ENCODE measurements at places on chromosomes 11 and 22.
A peak's percentile ranks its signal among the peaks of the same experiment; 100 is the strongest.

DNA sequence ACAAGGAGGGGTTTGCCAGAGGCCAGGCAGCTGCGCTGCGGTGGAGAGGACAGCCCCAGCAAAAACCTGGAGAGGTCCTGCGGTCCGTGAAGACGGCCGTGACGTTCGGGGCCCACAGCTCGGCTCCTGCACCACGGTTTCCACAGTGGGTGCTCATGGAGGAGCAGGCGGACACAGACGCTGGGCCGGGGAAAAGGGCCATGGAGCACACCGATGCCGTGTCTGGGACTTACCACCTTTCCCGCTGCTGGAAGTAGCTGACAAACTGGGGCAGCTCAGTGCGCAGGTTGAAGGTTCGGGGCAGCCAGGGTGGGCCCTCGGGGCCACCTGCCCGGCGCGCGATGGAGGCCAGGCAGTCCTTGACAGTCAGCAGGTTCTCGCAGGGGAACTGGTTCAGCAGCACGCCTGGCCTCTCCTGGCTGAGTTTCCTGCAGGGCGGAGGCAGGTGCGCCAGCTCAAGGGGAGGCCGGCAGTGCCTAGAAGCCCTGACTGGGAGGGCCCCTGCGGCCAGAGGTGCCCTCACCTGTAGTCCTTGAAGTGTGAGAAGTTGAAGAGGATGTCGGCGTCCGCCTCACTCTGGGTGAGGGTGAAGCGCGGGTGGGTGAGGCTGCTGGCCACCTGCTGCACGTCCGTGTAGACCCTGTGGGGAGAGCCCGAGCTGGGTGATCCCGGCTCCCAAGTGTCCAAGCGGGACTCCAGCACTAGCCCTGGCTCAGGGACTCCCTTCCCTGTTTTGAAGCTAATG, 12.8 kb downstream of the TTLL12 start:
- no peak for DNase-seq

DNA sequence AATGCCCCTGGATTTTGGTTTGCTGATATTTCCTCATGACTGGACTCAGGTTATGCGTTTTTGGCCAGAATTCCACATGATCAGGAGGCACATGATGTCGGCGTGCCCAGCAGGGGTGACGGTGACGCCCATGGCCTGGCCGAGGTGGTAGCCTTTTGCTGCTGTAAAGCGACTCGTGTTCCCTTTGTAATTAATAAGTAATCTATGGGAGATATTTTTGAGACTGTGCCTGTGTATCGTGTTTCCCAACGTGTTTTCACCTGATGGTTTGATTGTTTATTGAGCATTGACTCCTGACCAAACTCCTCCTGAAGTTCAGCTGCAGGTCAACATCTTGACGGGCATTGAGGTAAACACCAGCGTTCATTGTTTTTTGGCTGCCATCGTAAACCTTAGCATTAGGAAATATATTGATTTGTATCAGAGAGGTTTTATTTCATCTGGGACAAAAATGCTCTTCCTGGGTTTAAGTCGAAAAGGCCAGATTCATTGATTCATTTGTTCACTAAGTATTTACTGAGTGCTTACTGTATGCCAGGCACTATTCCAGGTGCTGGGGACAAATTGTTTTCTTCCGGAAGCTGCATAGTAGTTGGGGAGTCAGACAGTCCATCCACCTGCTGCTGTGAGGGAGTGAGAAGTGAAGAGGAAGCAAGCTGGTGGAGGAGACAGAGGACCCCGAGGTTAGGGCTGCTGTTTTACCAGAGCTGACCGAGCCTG, 23.6 kb downstream of the DCPS start:
- DNase-seq, result no peak

- DNase-seq, result no peak
Measured at GRCh38 chr11:27420722-27421572, 51.6 kb downstream of the LGR4 start.

- no peak for DNase-seq
Measured at GRCh38 chr11:19816040-19816439, 103.4 kb downstream of the NAV2 start.

DNA sequence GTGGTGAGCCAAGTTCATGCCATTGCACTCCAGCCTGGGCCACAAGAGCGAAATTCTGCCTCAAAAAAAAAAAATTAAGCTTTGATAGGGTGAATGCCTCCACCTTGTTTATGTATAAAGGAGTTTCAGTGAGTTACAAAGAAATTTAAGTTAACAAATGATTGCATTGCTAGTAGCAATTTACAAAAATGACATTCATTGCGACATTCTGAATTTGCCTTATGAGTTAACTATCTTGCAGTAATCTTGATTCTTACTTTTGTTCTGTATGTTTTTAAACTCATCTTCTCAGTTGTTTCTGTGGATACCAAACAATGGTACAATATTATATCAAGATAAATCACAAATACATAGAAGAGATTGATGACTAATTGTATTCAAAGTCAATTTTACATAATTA, 207.0 kb downstream of the DDX10 start:
- no peak for DNase-seq

- no peak for DNase-seq
Measured at GRCh38 chr11:125123947-125124617, 12.7 kb upstream of the TMEM218 start.

DNA sequence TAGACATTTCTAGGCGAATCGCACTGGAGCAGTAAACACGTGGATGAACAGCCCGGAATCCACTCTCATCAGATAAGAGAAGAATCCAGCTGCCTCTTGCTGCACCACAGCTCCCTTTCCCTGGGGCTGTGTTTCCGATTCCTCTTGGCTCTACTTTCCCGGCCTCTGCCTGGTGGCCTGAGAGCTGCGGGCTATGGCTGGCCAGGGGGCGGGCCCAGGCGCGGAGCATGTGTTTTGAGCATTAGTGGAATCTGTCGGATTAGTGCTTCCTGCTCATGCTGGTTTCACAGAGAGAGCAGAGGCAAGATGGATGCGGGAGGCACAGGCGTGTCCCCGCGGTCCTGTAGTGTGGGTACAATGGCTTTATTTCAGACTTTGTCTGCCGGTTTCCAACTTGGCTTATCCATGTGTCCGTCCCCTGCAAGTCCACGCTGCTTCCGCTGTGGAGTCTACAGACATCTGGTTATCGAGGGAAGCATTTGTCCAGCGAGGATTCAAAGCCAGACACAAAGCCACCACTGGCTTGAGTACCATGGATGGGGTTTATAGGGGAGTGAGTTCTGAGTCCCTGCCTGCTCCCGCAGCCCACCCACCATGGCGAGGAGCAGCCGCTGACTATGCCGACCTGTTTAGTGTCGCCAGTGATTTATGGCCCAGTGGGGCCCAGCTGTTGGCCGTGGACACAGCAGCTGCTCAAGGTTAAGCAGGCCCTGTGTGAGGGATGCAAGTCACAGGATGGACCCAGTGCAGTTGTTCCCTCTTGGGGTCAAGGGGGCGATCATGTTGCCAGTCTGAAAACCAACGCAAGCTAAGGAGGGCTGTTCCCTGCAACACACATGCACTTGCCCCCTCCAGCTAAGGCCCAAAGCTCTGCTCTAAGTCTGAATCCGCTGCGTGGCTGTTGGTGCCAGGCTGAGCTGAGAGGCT, 43.3 kb upstream of the EP300 start:
- no peak for DNase-seq

GRCh38 chr22:17754233-17754925, 19.9 kb downstream of the BID start:
- peak; percentile 0 for DNase-seq

DNA sequence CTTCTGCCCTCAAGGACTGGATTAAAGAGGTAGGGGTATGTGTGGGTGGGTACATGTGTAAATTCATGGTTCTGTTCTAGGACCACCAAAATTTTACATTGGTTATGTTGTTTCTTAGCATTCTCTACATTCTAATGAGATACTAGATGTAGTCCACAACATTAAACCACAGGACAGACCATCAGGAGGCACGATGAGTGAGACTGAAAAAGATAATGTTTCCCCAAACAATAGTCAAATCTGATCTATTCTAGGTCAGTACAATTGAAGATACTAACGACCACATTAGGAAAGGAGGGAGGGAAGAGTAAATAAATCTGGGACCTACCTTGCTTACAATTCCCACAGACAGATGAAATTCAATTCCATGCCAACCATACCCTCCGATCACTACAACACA, 42.2 kb downstream of the MRTFA start:
- no peak for DNase-seq

- no peak for DNase-seq
Measured at GRCh38 chr11:71491940-71492339, 35.1 kb upstream of the KRTAP5-7 start.

DNA sequence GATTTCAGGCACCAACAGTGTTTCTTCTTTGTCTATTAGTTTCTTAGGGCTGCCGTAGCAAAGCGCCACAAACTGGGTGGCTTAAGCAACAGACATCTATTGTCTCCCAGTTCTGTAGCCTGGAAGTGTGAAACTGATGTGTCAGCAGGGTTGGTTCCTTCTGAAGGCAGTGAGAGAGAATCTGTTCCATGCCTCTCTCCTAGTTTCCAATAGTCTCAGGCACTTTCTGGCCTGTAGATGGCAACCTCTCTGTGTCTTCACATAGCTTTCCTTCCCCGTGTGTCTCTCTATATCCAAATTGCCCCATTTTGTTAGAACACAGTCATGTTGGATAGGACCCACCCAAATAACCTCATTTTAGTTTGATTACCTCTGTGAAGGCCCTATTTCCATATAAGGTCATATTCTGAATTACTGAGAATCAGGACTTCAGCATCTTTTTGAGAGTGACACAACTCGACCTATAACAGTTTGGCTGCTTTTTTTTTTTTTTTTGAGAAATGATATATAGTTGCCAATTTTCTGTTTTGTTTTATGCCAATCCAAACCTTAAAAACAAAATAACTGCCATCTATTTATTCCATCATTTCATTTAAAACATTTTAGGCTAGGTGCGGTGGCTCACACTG, 108.2 kb downstream of the SLC36A4 start:
- peak; percentile 61 for DNase-seq

DNA sequence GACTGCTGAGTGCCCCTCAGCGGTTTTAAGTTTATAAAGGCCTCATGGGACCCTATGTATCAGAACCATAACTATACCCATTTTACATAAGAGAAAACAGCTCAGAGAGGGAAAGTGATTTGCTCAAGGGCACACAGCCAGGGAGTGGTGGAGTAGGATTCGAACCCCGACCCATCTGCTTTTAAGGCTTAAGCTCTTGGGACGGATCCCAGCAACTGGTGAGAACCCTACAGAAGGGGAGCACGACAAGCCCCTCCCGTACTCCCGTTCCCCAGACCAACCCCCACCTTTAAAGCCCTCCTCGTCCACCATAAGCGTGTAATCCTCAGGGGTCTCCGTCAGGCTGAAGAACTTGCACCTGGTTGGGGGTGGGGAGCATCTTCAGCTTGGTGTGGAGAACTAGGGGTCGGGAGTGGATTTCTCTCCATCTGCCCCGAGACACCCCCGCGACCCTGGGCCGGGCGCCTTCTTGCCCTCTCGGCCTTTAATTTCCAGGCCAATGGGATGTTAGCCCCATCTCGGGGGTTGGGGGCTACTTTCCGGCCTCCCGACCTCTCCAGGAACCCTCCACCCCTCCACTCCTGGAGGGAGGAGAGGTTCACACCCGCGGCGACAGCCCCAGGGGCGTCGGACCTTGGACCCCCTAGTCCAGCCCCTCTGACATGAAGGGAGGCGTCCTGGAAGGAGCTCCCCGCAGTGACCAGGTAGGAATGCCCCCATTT, 725 bp downstream of the CASTOR1 start:
- DNase-seq, result no peak

Data from NCI-H345 (cell line).